T-cell (primary cell): ENCODE measurements at places on chromosomes 16 and 17.

- H3K4me1 ChIP-seq, result peaks cover 41% of the 10 kb centered on the region
- H3K4me3 ChIP-seq, result peak overlapping the region; percentile 99
- DNase-seq, result no peak
- peaks cover 2% of the 10 kb centered on the region for H3K36me3 ChIP-seq
Measured at GRCh38 chr16:2778630-2778958, 1.5 kb upstream of the ELOB start.

GRCh38 chr16:11389631-11390565 is 44.6 kb downstream of the RMI2 start:
- no peaks in the 10 kb centered on the region for H3K4me1 ChIP-seq
- H3K27me3 ChIP-seq, result no peaks in the 10 kb centered on the region
- no peak for DNase-seq
- no peak overlapping the region for H3K4me3 ChIP-seq
- no peak overlapping the region for H3K27ac ChIP-seq

DNA sequence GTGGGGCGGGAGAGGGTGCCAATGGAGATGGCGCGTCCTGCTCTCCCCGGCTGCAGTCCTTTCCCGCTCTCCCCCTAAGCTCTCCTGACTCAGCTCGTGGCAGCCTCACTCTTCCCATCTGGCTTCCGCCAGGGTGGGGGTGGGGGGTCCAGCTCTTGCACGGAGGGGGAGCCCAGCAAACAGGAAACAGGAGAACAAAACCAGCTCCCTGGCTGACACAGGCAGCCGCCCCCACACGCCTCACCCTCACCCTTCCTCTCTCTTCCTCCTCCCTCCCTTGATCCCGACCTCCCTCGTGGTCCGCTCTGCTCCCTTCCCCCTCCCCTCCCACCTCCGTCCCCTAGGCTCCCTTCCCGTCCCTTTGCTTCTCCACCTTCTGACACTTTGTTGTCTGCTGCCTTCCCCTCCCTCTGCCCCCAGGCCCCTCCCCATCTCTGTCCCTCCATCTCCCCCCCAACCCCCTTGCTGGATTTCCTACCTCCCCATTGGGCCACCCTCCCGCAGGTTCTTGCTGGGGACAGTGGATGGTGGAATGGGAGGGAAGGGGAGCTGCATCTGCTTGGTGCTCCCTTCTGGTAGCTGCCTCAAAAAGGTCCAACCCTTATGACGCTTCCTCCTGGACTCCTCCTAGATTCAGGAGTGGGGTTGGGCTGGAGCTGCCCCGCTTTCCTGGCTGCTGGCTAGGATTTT is 23.7 kb downstream of the ARHGAP23 start:
- H3K27ac ChIP-seq, result no peak overlapping the region
- no peaks in the 10 kb centered on the region for H3K27me3 ChIP-seq
- peaks cover 8% of the 10 kb centered on the region for H3K4me1 ChIP-seq
- no peak overlapping the region for H3K4me3 ChIP-seq

- peaks cover 3% of the 10 kb centered on the region for H3K4me1 ChIP-seq
- no peak for DNase-seq
- no peaks in the 10 kb centered on the region for H3K27me3 ChIP-seq
- H3K4me3 ChIP-seq, result no peak overlapping the region
- H3K27ac ChIP-seq, result no peak overlapping the region
Measured at GRCh38 chr17:538181-538973, 176.3 kb downstream of the VPS53 start.

GRCh38 chr17:1588821-1589585 is 26.4 kb upstream of the PITPNA start:
- H3K27me3 ChIP-seq, result no peaks in the 10 kb centered on the region

GRCh38 chr17:37742116-37742761 is 2.6 kb downstream of the HNF1B start:
- peak overlapping the region; percentile 15 for H3K4me3 ChIP-seq
- peaks cover 40% of the 10 kb centered on the region for H3K4me1 ChIP-seq
- DNase-seq, result no peak
- H3K27me3 ChIP-seq, result peaks cover 62% of the 10 kb centered on the region

GRCh38 chr17:37142294-37142896 is 193.6 kb downstream of the AATF start:
- peaks cover 6% of the 10 kb centered on the region for H3K4me1 ChIP-seq
- no peaks in the 10 kb centered on the region for H3K27me3 ChIP-seq
- no peaks in the 10 kb centered on the region for H3K36me3 ChIP-seq
- H3K27ac ChIP-seq, result no peak overlapping the region
- no peak for DNase-seq

GRCh38 chr17:72004011-72004427 is 116.8 kb upstream of the SOX9 start:
- DNase-seq, result no peak
- no peaks in the 10 kb centered on the region for H3K4me1 ChIP-seq
- no peaks in the 10 kb centered on the region for H3K27me3 ChIP-seq
- H3K4me3 ChIP-seq, result no peak overlapping the region
- no peak overlapping the region for H3K27ac ChIP-seq

GRCh38 chr16:57522960-57523359 is 13.4 kb downstream of the CCDC102A start:
- no peaks in the 10 kb centered on the region for H3K27me3 ChIP-seq
- H3K36me3 ChIP-seq, result no peaks in the 10 kb centered on the region
- H3K4me1 ChIP-seq, result peaks cover 8% of the 10 kb centered on the region
- no peak for DNase-seq
- no peak overlapping the region for H3K27ac ChIP-seq

DNA sequence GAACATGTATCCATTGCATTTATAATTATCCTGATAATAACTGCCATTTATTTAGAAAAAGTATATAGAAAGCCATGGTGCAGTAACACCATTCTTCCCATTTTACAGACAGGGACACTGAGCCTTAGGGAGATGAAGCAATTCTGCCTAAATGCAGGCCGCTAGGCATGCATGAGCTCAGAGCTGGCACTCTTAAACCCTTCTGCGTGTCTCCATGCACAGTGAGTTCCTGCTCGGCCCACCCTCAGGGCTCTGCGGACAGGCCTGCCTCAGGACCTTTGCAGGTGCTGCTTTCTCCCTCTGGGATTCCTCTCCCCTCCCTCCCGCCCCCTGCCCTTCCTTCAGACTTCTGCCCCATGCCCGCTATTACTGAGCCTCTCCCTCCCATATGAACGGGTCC is 54.3 kb upstream of the WSB1 start:
- H3K27me3 ChIP-seq, result no peaks in the 10 kb centered on the region
- H3K36me3 ChIP-seq, result no peaks in the 10 kb centered on the region
- no peak overlapping the region for H3K4me3 ChIP-seq
- H3K27ac ChIP-seq, result no peak overlapping the region
- no peak for DNase-seq

DNA sequence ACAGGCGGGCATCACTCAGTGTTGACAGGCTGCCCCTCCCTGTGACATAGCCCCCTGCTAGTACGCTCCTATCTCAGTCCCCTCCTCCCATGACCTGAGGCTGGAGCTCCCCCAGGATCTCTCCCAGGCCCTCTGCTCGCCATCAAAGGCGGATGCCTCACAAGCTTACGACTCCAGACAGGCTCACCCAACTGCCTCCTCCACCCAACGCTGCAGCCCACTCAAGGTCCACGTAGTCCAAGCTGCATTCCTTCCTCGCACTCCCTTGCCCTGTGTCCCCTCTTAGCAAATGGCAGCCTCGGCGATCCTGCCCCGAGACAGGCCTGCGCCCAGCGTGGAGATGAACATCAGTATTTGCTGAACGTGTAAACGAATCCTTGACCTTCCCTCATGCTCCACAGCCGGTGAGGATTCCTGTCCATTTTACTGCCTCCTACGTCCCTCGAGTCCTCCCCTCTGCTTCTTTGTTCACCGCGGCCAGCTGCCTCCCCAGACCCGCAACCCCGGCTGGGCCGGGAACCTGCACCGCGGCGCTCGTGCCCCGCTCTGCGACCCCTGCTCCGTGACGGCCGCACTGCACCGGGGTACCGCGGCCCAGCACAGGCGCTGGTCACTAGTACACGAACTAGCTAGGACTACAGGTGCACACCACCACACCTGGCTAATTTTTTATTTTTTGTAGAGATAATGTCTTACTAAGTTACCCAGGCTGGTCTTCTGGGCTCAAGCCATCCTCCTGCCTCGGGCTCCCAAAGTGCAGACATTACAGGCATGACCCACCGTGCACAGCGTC is 838 bp upstream of the TMEM97 start:
- peaks cover 4% of the 10 kb centered on the region for H3K4me1 ChIP-seq
- no peaks in the 10 kb centered on the region for H3K27me3 ChIP-seq

GRCh38 chr16:2692251-2692947 is 10.1 kb downstream of the KCTD5 start:
- H3K4me1 ChIP-seq, result no peaks in the 10 kb centered on the region
- no peak overlapping the region for H3K27ac ChIP-seq
- peaks cover 17% of the 10 kb centered on the region for H3K36me3 ChIP-seq
- no peaks in the 10 kb centered on the region for H3K27me3 ChIP-seq
- no peak for DNase-seq

GRCh38 chr17:57911834-57912673 is 43.2 kb downstream of the CUEDC1 start:
- no peak overlapping the region for H3K27ac ChIP-seq
- H3K27me3 ChIP-seq, result no peaks in the 10 kb centered on the region
- H3K4me3 ChIP-seq, result no peak overlapping the region

GRCh38 chr17:41784207-41784744 is 2.2 kb downstream of the JUP start:
- no peak for DNase-seq
- no peak overlapping the region for H3K4me3 ChIP-seq
- H3K27me3 ChIP-seq, result no peaks in the 10 kb centered on the region
- H3K36me3 ChIP-seq, result no peaks in the 10 kb centered on the region
- peaks cover 23% of the 10 kb centered on the region for H3K4me1 ChIP-seq
- H3K27ac ChIP-seq, result no peak overlapping the region

DNA sequence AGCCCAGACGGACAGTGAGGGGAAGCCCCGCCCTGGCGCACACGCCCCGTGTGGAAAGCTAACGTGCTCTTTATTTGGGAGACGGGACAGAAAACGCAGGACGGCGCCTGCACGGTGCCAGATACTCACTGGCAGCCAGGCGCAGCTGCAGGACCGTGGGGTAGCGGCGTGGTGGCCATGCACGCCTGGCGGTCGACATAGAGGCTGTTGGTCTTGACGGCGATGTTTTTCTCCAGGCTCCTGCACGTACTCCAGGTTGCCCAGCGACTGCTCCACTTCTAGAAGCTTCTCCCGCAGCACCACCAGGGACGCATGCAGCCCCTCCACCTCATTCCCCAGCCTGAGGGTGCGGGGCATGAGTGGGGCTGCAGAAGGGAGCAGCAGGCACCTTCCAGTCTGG is 5.1 kb upstream of the C1QTNF8 start:
- H3K4me3 ChIP-seq, result no peak overlapping the region
- peaks cover 2% of the 10 kb centered on the region for H3K27me3 ChIP-seq
- H3K4me1 ChIP-seq, result no peaks in the 10 kb centered on the region
- DNase-seq, result no peak
- no peak overlapping the region for H3K27ac ChIP-seq

DNA sequence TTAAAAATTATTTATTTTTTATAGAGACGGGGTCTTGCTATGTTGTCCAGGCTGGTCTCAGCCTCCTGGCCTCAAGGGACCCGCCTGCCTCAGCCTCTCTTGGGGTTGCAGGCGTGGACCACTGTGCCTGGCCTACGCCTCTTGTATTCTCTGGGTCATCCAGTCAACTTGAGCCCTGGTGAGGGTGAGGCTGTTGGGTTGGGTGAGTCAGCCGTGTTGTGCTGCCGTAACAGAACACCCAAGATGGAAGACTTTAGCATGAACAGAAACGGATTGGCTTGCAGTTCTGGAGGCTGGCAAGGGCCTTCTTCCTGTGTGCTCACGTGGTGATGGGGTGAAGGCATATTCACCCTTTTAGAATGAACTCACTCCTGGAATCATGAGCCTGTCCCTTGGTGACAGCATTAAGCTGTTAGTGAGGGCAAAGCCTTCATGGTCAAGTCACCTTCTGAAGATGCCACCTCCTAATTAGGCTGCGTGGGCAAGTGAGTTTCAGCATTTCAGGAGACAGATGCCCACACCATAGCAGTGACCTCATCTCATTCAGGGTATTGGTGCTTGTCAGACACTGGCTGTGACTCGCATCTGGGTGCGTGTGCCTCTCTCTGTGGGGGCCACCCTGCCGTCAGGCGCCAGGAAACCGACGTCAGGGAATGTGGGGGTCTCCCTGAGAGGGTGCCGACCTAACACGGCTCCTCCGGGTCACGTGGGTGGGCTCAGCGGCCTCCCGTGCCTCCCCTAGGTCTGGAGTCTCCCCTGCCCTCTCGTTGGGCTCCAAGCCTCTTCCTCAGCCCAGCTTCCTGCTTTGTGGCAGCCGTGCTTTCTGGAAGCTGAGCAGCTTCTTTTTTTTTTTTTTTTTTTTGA is 49.8 kb downstream of the WDR45B start:
- H3K27ac ChIP-seq, result no peak overlapping the region
- no peak for DNase-seq
- H3K36me3 ChIP-seq, result peaks cover 20% of the 10 kb centered on the region
- H3K4me1 ChIP-seq, result no peaks in the 10 kb centered on the region
- H3K4me3 ChIP-seq, result no peak overlapping the region
